ENCODE measurements at places on chromosomes 13 and 19. TPM values are rescaled to one million over a fixed set of nuclear protein-coding genes. Genes with fewer than 3 reads are reported as not detected.
A peak's percentile ranks its signal among the peaks of the same experiment; 100 is the strongest.

The SIGLEC8 gene
- total RNA-seq: not detected

The ZNF66 gene
- total RNA-seq: 2.4 TPM

The ZFR2 gene
- total RNA-seq: not detected

The KLK1 gene
- 1.3 TPM for total RNA-seq

The NLRP4 gene
- total RNA-seq: not detected

GRCh38 chr13:113430378-113431110, 22.7 kb downstream of the ADPRHL1 start:
- no peak for ATAC-seq

GRCh38 chr19:10027158-10027997, 14.1 kb downstream of the RDH8 start:
- peak; percentile 97 for ATAC-seq

- ATAC-seq: no peak
These were observed 15.1 kb downstream of the PRAM1 start for GRCh38 chr19:8487137-8487851.

DNA sequence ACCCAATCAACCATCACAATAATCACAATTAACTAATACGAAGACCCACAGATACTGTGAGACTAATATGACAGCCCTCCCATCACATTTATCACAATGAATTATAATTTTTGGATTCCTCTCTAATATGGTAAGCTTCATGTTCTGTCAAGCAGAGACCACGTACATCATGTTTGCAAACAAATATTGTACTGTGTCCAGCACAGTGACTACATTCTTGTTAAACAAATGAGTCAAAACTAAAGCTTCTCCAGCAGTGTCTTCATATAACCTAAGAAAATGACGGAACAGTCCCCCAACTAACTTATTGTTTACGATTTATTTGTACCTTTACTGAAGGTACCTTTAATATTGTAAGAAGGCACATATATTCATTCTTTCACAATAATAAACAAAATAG, 292.6 kb downstream of the ENOX1 start:
- no peak for ATAC-seq

GRCh38 chr13:106513025-106513983, 22.2 kb downstream of the EFNB2 start:
- ATAC-seq: no peak

- ATAC-seq: no peak
These were observed 45.1 kb downstream of the EPSTI1 start for GRCh38 chr13:42946927-42947326.

DNA sequence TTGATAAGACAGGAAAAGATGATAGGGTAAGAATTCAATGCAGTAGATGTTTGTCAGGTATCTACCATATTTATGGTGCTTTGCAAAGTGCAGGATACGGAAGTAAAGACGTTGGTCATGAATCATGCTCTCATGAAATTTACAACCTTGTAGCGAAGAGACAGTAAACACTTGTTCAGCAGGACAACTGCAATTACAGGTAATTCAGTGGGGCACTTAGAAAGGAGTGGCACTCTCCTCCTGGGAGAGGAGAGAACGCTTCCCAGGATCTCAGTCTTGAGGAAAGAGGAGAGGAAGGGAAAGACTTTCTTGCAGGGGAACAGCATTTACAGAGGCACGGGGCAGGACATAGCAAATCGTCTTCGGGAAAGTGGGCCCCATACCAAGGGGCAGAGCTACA, 46.4 kb downstream of the SOX1 start:
- no peak for ATAC-seq

- no peak for ATAC-seq
These were observed 910 bp downstream of the PDE4C start for GRCh38 chr19:18225355-18225701.

DNA sequence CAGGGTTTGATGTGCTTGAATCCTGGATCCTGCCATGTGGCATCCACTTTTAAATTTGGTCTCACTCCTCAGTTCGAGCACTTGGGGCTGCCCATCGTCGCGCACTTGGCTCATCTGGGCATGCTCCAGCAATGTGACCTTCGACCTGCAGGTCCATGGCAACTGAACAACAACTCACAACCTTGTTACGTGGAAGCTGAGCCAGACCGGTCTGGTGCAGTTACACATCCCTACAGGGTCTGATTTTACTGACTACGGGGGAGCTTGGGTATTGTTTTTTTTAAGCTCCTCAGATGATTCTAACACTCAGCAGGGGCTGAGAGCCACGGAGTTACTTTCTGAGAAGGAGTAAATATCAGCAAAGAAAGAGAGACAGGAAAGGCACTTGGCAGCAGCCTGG, 769.6 kb downstream of the UQCRFS1 start:
- ATAC-seq: no peak

DNA sequence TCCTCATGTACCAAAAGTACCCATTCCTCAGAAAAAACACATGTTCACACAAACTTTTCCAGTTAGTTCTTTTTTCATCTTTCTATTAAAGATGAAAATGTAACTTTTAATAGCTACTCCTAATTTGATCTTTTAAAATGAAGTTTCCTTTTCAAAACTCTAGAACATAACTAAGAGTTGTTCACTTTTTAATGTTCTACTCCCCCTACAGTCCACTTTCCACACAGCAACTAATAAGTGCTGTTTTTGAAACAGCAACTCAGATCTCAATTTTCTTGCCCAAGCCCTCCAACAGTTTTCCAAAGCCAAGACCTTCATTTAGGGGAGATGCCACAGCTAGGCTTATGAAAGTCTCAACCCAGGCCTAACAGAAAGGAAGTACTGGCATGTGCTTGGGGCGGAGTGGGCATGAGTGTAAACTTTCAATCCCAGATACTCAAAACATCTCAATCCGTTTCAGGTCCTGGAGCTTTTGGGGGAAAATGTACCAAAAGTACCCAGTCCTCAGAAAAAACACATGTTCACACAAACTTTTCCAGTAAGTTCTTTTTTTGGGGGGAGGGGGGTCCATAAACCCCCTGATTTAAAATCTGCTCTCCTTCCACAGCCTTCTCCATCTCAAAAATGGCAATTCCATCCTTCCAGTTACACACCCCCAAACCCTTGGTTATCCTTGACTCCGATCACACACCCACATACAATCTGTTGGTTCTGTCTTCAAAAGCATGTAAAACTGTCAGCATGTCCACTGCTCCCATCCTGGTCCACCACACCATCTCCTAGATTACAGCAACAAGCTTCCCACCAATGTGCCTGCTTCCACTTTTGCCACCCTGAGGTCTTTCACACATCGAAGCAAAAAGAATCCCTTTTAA, 2.0 kb downstream of the FBL start:
- ATAC-seq: no peak
